ENCODE measurements at places on chromosomes 6 and 20.

GRCh38 chr6:16505711-16506357 lies 255.4 kb downstream of the ATXN1 start:
- DNase-seq: no peak

DNA sequence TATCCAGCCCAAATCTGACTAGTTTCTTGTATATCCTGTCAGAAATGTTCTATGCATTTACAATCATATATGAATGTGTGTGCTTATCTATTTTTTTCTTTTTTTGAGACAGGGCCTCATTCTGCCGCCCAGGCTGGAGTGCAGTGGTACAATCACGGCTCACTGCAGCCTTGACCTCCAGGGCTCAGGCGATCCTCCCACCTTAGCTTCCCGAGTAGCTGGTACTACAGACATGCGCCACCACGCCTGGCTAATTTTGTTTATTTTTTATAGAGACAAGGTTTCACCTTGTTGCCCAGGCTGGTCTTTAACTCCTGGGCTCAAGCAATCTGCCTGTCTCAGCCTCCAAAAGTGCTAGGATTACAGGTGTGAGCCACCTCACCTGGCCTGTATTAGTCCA lies 3.0 kb upstream of the RAB44 start:
- DNase-seq: peak; percentile 38

GRCh38 chr6:81938014-81938856 lies 185.8 kb upstream of the TENT5A start:
- no peak for DNase-seq

DNA sequence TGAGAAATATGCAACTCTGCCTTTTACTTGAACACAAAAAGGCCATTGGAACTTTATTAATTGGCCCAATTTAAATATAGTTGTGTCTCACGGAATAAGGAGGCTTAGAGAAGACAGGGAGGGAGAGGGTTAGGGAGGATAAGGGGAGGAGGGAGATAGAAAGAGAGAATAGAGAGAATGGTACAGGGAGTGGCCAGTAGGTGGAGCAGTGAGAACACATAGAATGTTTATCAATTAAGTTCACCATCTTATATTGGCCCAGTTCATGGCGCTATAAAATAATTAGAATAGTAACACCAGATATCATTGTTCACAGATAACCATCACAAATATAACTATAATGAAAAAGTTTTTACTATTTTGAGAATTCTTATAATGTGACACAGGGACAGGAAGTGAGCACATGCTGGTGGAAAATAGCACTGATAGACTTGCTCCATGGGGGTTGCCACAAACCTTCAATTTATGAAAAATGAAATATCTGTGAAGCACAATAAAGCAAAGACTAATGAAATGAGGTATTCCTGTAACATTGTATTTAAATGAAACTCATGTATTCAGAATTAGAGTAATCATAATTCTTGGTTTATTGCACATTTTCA lies 374.1 kb upstream of the MANEA start:
- peak; percentile 19 for DNase-seq

DNA sequence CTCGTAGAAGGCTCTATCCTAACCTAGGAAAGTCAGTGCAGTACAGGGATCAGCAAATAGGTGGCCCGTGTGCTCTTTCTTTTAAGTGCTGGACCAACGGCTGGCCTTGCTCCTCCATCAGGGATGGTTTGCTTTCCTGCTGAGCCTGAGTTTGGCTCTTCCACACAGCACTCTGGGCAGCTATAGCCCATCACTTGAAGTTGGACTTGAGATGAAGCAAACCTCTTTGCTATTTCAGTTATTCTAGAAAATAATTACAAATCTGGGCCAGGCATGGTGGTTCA lies 66.9 kb upstream of the KCNK16 start:
- DNase-seq: no peak

- DNase-seq: no peak
Observed at GRCh38 chr6:40280231-40280630, 306.9 kb downstream of the LRFN2 start.

DNA sequence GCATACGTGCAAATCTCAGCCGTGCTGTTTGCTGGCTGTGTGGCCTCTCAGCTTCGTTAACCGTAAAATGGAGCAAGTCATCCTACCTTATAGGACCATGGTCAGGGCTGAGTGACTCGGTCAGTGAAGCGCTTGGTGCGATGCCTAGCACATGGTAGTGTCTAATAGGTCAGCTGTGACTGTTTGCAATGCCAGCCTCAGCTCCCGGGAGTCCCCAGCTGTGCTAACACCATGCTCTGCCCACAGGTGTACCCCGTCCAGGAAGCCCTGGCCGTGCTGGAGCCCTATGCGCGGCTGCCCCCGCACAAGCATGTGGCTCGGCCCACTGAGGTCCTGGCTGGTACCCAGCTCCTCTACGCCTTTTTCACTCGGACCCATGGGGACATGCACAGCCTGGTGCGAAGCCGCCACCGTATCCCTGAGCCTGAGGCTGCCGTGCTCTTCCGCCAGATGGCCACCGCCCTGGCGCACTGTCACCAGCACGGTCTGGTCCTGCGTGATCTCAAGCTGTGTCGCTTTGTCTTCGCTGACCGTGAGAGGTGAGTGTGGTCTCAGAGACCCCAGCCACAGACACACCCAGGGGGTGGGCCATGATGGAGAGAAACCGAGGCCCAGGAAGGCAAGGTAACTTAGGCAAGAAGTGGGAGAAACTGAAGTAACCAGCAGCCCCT lies 10.6 kb downstream of the TRIB3 start:
- DNase-seq: no peak

DNA sequence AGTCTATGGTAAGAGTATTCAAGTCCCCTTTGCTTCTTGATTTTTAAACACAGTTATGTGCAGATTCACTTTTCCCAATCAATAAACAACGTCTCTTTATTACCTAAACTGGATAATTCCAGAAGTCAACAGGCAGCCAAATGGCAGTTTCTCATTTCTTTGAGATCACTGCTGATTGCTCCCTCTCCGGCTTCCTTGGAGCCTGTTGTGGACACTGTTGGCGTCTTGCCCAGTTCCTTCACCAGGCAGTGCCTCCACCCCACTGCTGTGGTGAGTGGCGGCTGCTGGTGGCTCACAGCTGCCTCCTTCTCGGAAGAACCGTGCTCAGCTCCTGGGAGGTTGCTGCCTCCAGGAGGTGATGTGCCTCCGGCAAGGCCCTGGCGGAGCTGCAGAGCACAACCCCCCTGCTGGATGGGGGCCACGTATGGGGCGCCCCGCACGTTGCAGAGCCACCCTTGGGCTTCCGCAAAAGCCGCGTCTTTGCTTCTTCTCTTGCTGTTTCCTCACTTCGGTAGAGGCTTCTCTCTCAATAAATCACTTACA lies 105.1 kb upstream of the CNKSR3 start:
- DNase-seq: no peak

DNA sequence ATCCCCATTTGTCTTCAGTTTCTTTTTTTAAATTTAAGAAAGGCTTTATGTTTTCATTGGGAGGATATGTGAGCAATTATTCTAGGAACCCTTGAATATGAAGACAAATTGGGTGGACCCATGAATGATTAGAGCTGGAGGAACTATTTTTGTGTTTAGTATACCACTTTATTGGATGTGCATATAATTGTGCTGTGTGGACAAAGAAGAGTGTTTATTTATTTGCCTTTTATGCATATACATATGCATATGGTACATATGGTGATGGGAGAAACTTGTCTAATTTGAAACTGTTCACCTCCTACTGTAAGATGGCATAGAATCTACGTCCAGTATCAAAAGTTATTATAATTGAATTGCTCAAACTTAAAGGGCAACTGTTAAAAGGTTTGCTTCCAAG lies 94.8 kb upstream of the CENPW start:
- no peak for DNase-seq

GRCh38 chr6:38695227-38695900 lies 7.6 kb downstream of the GLO1 start:
- DNase-seq: no peak

- no peak for DNase-seq
Observed at GRCh38 chr6:54286141-54286540, 22.1 kb upstream of the TINAG start.

DNA sequence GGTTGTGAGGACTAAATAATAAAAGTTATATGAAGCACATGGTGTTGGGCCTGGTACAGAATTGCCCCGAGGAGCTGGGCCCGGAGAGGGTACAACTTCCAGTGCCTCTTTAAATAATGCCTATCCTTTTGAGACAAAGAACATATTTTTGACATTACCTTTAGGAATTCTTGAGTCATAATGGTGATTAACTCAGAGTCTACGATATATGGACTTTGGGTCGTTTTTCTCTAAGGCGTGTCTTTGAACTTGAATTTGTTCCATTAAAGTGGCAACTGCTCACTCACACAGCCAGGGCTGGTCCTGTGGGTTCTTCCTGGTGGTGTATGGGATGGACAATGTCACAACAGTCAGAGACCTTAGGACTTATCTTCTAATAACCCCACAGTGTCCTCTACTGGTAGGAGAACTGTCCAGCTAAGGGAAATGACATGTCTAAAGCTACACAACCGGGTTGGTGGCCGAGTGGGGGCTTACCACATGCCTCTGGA lies 106.5 kb downstream of the CDC5L start:
- DNase-seq: no peak

- DNase-seq: no peak
Observed at GRCh38 chr6:169185011-169185521, 68.6 kb downstream of the THBS2 start.

DNA sequence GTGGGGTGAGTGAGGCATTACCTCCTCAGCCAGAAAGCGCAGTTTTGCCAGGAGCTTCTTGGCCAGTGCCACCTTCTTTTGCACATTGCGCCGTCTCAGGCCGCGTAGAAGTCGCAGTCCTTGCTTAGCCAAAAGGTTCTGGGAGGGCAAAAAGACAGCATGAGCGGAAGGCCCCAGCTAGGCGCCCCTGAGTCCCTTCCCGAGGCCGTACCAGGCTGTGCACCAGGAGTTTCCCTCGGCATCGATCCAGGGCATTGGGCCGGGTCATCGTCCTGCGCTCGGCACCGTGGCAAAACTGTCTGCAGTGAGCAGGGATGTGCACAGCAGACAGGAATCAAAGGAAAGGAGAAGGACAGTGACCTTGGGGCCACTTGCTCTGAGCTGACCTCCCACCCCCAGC lies 20.2 kb upstream of the SPAG4 start:
- DNase-seq: no peak

DNA sequence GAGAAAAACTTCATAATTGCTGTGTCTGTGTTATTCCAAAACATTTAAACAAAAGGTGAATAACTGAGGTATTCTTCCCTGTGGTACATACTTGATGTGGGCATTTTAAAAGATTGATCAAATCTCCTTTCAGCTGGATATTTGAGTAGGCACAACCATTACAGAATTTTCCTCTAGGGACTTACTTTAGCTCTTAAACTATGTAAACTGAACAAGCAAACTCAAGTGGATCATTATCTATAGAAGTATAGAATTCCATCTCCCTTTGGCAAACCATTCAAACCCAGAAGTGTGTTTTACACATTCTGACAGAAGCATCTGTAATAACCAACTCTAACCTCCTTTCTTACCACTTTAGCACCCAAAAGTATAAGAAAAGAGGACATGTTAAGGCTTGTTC lies 241.4 kb downstream of the ESR1 start:
- no peak for DNase-seq

DNA sequence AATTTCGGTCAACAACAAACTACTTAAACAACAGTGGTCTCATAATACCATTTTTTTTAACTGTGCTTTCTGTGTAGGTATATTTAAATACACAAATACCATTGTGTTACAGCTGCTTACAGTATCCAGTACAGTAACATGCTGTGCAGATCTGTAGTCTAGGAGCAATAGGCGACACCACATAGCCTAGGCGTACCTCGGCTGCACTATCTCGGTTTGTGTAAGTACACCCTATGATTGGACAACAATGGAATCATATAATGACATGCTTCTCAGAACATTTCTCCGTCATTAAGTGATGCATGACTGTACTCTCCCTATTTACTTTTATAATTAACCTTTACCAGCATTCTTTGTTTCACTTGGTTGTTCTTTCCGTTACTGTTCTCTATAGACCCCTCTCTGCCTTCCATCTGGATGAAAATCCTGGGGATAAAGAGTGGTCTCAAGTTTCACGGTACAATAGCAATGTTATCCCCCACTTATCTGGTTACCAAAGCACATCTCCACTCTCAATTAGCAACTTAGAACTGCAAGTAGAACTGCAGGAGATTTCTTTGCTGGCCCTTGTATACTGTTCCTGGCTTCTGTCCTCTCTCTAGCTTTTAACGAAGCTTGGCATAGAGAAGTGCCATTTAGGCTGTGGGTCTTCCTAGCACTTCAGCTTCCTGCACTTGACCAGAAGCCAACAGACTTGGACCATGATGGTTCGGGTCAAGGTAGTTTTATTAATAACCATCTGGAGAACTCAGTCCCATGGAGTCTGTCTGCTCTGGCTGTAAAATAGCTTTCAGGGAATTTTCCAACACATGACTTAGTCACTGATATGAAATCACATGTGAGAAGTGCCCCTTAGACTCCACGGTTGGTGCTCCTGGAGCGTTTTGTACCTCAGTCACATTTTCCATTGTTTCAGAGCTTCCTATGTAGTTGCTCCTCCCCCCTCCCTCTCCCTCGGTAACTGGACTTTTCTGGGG lies 80.4 kb upstream of the POPDC3 start:
- DNase-seq: no peak

GRCh38 chr20:37596890-37597536 lies 69.3 kb upstream of the BLCAP start:
- no peak for DNase-seq

GRCh38 chr6:168376120-168376519 lies 56.5 kb upstream of the DACT2 start:
- DNase-seq: no peak

DNA sequence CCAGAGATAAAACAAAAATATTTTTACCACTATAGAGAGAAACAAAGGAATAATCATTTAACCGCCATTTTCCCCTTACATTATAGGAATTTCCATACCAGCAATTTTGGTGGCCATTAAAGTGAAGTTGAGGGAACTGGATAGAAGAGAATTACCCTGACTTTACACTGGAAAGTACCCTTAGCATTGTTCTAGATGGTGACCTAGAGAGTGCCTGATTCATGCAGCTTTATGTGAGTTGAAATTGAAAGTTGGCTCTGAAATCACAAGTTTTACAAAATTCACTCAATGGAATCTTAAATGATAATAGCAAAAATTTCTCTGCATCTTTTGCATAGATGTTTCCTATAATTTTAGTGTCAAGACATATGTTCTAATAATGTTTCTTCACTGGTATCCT lies 55.7 kb upstream of the PREP start:
- DNase-seq: no peak

DNA sequence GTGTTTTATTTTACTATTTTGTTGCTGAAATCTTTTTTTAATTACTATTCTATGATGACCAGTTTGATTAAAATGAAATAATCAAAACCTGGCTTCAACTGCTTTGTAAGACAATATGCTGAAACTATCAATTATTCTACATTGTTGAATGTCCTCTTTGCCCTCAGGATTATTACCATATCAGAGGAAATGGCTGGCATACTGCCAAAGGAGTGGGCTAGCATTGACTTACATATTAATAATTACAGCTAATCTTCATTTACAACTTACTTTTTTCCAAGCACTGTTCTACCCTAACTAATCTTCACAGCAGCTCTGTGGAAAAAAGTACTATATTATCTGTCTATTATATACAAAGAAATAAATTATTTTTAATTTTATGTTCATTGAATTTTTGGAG lies 560.5 kb downstream of the BCKDHB start:
- no peak for DNase-seq

All from left kidney (tissue), 8 donors.